H54 (cell line): ENCODE measurements at places on chromosomes 1 and 21.

DNA sequence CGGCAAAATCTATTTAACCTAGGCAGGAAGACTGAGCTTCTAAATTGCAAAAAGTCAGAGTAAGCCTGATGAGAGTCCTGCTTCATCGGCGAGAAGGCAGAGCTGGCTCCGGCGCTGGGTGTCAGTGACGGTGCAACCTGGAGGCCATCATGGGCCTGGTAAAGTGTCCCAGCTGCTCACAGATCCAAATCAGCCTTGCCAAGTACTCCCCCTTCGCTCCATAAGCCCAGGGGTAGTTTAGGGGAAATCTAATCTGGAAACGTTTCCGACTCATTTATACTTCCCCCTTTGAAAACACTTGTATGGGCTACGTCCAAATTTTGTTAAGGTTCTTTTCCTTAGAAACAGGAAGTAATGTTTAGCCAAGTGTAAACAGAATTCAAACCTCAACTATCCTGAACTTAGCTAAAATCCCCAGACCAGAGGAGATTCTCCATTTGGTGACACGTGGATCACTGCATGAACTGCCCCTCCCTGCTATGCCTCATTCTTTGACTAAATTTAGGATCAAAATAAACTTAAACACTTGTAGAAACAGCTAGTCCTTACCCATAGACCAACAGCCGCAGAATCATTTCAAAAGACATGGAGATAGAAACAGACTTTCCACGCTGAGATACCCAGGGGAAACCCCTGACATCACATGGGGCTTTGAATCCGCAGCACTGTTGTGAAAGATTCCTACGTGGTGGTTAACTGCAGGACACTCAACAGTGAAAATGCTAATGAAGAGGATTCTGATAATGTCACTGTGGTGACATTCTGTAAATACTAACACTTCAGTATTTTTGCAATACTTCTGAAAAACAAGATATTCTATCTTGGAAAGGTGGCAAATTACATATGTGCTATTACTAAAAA lies 172.7 kb downstream of the TGFBR3 start:
- no peak for DNase-seq

GRCh38 chr1:37692834-37693175 lies 489 bp downstream of the CDCA8 start:
- DNase-seq: no peak

DNA sequence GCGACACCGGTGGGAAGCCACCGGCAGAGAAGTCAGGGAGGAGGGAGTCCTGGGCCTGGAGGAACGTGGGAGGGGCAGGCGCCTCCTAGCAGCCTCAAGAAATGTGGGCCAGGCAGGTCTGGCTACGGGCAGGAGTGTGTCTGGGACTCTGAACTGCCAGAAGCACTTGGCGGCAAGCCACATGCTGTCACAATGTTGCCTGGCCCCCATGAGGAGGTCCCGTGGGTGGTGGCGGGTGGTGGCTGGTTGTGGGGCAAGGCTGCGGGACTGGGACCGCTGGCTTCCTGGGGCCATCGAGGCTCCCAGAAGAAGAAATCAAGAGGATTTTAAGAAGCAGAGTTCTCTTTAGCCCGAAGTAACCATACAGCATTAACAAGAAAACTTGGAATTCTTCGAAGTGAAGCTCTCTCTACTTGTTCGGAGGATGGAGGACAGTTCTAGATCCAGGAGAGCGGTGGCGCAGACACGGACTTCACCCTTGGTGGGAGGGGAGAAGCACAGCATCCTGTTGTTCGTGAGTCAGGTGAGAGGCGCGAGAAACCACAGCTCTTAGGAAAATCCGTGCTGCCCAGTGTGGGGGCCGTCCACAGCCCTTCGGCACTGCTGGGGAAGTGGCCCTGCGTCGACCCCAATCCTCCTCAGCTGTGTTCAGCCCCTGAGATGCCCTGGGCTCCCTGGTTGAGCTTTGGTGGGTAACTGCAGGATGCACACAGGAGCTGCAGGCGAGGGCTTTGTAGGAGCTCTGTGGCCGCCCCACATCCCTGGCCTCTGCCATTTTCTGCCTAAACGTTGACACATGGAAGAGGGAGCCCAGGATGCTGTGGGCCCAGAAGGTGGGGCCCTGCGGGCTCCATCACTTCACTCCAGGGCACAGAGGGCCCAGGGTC lies 12.4 kb downstream of the SKI start:
- no peak for DNase-seq

- DNase-seq: no peak
Observed at GRCh38 chr1:99680270-99680669, 34.4 kb downstream of the PALMD start.

- no peak for DNase-seq
Observed at GRCh38 chr21:40569357-40569756, 277.6 kb downstream of the DSCAM start.

DNA sequence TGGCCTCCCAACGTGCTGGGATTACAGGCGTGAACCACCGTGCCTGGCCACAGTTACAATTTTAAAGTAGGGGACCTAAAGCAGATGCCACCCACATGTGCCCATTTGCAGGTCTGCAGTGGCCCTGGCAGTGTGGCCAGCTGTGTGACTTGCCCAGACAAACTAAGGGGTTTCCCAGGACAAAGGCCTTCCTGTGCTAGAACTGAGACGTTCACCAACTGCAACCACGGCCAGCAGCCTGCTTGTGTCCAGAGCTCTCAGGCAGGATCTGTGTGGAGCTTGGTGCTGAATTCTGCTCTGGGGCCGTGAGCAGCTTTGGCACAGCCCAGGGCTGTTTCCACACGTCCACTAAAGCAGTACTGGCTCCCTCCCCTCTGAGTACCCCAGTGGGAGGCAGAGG lies 10.6 kb upstream of the PTTG1IP start:
- no peak for DNase-seq

GRCh38 chr1:222772996-222773379 lies 36.0 kb downstream of the FAM177B start:
- DNase-seq: no peak

GRCh38 chr1:157969697-157970485 lies 23.6 kb upstream of the KIRREL1 start:
- DNase-seq: peak; percentile 54

- DNase-seq: no peak
Observed at GRCh38 chr1:225498549-225499136, 70.8 kb upstream of the LBR start.

GRCh38 chr1:177848577-177848976 lies 121.3 kb downstream of the SEC16B start:
- no peak for DNase-seq

- no peak for DNase-seq
Observed at GRCh38 chr21:16492892-16493291, 763.1 kb downstream of the USP25 start.

- peak; percentile 49 for DNase-seq
Observed at GRCh38 chr21:43740497-43741156, 21.7 kb downstream of the PDXK start.

DNA sequence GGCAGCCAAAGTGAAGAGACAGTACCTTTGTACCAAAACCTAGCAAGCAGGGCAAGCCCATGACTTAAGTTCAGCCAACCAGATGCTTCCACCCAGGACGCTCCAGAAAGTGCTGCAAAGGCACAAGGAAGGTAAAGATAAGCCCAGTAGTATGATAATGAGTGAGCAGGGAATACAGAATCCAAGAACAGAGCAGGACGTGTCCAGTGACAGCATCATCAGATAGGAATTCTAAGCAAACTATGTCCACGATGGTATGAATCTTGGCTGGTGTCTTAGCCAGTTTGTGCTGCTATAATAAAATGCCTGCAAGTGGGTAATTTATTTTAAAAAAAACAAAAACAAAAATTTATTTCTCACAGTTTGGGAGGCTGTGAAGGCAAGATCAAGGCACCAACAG lies 13.6 kb downstream of the GJA4 start:
- DNase-seq: peak; percentile 50

DNA sequence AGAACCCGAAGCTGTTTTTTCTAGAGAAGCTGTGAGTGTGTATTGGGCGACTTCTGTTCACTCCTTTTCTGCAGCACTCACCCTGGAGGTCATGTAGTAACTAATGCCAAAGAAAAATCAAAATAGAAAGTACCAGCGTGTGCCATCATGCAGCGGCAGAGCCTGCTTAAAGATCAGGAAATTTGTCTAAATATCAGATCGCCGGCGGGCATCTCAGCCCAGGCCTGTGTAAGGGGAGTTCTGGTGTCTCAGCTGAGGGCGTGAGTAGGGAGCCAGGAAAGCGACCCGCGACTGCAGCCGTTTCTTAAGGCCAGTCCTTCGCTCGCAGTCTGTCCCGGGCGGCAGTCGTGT lies 768 bp downstream of the EDARADD start:
- DNase-seq: no peak

GRCh38 chr1:208974717-208975116 lies 608.8 kb upstream of the CAMK1G start:
- DNase-seq: no peak

DNA sequence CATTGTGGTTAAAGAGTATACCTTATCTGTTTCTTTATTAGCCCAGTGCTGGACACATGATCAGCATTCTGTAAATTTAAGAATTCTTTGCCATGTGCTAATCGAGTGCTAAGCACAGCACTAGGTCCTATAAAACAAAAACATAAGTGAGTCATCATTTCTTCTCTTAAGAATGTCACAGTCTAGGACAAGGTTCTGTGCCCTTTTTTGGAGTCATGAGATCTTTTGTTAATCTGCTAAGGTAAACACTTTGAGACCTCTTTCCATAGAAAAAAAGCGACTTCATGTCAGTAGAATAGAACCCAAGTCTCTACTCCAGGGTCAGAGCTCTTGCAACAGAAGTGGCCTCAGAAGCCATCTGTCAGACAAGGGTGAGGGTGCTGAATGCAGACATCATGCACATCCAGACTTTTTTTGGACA lies 70.0 kb upstream of the NFIA start:
- DNase-seq: no peak

DNA sequence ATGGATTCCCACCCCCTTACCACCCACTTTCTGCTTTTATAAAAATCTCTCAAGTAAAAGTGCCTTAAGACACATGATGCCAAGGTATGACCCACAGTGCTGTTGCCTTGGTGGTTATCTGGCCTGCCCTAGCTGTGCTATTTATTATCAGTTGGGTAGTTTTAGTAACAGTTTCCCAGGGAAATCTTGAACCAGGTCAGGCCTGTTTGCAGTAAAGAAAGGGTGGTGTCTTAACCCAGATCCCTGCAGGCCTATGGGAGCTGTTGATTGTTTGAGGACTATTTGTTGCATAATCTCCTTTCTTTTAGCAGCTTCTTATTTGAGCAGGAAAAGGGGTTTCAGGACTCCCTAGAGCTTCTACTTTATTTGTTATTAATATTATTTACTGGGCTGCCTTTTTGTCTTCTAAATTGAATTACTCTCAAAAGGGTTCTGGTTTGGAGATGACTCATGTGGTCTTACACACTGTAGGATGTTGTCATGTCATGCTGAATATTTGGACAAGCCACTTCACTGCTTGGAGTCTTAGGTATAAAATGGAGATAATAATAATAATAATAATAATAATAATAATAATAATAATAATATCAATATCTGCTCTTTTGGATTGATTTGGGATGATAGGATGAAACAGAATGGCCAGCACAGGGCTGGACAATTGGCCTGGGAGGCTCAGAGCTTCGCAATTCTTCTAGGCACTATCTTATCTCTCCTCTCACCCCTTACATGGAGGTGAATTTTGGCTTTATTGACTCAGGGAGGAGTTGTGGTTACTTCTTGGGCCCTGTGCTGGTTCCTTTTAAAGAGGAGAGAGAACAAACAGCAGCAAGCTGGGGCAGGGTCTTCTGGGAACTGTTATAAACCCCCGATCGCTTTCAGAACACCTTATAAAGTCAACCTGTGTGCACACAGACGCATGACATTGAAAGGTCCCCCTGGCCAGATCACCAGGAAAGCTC lies 252.1 kb downstream of the PRDM2 start:
- DNase-seq: no peak
